ENCODE measurements at places on chromosomes 3 and 15.

DNA sequence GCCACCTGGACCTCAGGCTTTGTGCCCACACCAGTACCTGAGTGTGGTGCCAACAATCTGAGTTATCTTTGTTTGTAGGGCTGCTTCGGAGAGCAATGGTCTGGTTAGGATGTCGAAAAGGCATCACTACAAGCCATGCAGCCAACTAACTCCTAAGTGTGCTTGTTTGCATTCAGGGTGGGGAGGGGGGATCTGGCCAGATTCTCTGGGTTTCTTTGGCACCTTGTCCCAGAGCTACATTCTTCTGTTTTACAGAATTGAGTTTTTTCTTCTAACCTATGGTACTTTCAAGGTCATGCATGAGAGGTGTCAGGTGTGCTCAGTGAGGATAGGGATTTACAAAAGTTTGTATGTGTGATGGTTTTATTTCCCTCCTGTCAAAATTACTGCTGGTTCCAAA, 391.4 kb upstream of the RARB start:
- DNase-seq: no peak

DNA sequence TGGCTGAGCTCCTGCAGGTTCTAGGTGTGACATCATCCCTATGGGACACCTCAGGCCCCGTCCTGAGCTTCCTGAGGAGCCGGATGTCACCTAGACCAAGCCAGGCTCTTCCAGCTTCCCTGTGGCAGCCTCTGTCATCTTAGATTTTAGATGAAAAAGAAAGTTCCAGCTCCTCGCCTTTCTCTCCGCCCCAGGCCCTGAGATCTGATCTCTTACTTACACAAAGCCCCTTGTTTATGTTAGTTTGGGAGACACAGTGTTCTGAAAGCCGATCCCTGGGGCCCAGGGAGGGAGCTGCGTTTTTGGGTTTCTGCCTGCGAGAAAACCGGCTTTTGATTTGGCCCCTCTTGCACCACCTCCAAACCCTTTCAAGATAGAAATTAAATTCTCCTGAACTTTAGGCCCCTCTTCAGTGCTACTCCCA, 40.2 kb upstream of the FAM107A start:
- DNase-seq: no peak

DNA sequence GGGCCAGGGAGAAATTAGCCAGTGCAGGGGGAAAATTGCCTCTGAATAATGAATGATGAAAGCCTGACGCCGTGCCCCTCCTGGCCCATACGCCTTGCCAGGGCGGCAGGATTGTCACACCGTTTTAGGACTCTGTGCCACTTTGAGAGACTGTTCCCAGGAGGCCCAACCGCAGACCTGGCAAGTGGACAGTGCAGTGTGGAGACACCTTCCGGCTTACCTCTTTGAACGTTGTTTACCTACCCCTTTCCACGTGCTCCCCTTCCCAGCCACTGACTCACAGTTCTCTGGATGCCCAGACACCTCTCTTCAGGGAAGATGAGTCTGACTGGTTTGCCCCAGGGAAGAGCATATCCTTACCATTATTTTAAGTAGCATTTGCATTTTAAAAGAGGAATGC, 84.0 kb upstream of the PXYLP1 start:
- DNase-seq: no peak

GRCh38 chr3:46850468-46850779, 12.8 kb downstream of the MYL3 start:
- DNase-seq: no peak

- DNase-seq: no peak
Observed at GRCh38 chr15:36080759-36081158, 498.7 kb upstream of the CDIN1 start.

DNA sequence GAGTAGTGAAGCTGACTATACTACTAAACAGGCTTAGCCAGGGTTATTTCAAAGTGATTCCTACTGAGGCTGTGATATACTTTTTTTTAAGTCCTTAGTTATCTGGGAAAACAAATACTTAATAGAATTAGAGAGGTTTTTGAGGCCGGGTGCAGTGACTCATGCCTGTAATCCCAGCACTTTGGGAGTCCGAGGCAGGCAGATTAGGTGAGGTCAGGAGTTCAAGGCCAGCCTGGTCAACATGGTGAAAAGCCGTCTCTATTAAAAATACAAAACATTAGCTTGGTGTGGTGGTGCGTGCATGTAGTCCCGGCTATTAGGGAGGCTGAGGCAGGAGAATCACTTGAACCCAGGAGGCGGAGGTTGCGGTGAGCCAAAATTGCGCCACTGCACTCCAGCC, 34.2 kb downstream of the PRTG start:
- no peak for DNase-seq

DNA sequence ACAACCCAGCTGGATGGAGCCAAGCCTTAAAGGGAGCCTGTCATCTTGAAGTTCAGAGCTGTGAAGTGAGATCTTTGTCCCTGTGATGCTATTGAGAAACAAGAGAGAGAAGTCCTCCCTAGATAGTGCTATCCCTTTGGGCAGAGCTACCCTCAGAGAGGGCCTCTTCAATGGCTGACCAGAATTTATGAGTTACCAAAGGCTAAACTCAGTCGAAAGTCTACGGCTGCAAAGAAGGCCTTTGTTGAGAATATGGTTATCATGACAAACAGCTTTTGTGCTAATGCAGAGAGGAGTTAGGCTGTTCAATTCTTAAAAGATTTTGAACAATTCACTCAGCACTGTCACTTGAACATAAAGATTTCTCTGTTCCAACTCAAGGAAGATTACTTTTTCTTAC, 65.9 kb upstream of the C3orf80 start:
- DNase-seq: no peak

DNA sequence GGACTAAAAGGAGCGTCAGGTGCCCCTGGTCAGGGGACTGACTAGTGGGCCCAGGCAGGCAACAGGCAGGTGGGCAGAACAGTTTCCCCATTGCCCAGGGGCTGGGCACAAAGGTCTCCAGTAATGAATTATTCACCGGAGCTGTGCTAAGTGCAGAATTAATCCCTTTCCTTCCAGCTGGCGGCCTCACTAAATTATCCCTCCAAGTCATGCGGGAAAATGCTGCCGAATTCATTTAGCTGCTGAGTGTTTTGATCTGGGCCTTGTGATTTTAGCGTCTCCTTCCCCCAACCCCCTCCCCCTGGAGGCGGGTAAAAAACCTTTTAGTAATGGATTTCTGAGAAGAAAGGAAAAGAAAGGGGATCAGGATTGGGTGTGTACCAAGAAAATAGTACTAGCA, 47.2 kb downstream of the CCDC33 start:
- DNase-seq: no peak

- DNase-seq: no peak
Observed at GRCh38 chr3:28835751-28836150, 445.1 kb upstream of the RBMS3 start.

GRCh38 chr3:64342940-64343688, 117.8 kb upstream of the PRICKLE2 start:
- DNase-seq: no peak

GRCh38 chr3:182303169-182303568, 490.1 kb upstream of the ATP11B start:
- no peak for DNase-seq

- no peak for DNase-seq
Observed at GRCh38 chr3:108462899-108463298, 47.5 kb downstream of the MYH15 start.

GRCh38 chr3:47421741-47422649, 41.2 kb downstream of the PTPN23 start:
- DNase-seq: no peak

DNA sequence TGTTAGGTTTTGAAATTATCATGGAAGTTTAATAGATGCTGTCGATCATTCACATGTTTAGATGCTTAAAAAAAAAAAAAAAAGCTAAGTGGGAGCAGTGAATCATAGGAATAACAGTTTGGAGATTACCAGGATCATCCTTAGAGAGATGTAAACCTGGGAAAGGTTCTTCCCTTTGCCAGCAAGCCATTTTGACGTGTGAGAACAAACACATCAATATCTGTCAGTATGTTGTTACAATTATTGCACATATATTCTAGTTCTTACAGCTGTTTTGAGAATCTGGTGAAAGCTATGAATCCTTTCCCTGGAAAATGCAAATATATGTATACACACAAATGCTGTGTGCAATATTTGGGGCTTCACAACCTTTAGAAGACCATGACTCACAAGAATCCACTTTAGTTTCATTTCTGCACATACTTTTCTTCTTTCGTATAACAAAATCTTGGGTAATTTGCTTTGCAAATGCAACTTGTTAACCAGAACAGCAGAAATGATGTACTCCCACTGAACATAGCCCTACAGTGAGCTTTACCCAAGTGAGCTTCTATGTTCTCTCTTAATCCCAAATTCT, 12.0 kb downstream of the NFKBIZ start:
- DNase-seq: no peak

GRCh38 chr3:152109038-152109437, 159.7 kb upstream of the MBNL1 start:
- DNase-seq: no peak

- no peak for DNase-seq
Observed at GRCh38 chr3:192382861-192383260, 344.5 kb downstream of the FGF12 start.

GRCh38 chr3:73653351-73653750, 28.6 kb upstream of the PDZRN3 start:
- no peak for DNase-seq

- DNase-seq: no peak
Observed at GRCh38 chr15:70633991-70634390, 129.4 kb downstream of the UACA start.

- no peak for DNase-seq
Observed at GRCh38 chr3:112675349-112675748, 34.4 kb upstream of the CCDC80 start.

GRCh38 chr15:70327856-70328678, 230.3 kb upstream of the TLE3 start:
- DNase-seq: no peak

- no peak for DNase-seq
Observed at GRCh38 chr3:168889666-168890065, 773.8 kb downstream of the MECOM start.

- no peak for DNase-seq
Observed at GRCh38 chr3:171825222-171825828, 15.0 kb upstream of the PLD1 start.

DNA sequence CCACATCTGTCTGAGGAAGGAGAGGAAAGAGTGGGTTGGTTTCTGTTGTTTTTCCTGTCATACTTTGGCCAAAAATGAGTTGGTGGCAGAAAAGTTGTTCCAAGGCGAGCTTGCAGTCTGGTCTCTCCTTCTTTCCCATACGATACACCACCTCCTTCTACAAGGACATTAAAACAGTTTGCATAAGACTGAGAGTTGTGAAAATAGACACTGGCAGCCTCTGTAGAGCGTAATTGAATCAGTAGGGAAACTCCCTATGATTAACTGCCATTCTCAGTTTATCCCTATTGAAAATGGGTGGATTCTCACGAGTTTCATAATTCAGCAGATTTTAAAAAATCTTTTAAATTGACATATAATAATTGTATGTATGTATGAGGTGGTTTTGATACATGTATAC, 3.7 kb upstream of the LSG1 start:
- no peak for DNase-seq

DNA sequence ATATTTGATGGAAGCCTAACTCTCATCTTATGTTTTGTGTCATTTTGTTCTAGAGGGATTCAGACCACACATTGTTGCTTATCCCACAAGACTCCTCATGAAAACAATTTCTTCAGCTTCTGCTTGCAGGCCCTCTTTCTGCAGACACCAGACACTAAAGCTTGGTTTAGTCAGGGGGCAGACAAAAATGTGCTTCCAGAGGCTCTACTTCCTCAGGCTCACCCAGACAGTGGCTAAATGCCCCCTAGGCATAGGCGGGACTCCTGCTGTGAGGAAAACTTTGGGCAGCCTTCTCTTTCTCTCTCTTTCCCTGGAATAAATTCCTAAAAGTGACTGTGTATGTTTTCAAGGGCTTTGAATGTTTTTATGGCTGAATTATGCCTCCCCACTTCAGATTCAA, 435.4 kb upstream of the ATP11B start:
- DNase-seq: no peak

DNA sequence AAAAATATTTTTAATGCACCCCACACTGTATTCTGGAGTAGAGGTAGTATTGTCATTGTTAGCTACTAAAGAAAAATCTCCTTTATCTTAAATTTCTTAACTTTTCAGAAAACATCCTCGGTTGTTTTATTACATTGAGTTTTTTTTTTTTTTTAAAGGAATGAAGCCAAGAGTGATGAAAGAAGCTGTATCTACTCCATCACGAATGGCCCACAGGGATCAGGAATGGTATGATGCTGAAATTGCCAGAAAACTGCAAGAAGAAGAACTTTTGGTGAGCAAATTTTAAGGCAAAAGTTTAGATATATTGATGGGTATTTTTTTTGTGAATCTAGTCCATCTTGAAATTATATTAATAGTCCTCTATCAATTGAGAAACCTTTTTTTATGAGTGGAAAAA, 49.7 kb upstream of the UTS2B start:
- DNase-seq: no peak

- DNase-seq: no peak
Observed at GRCh38 chr3:25945836-25946235, 155.9 kb downstream of the OXSM start.

DNA sequence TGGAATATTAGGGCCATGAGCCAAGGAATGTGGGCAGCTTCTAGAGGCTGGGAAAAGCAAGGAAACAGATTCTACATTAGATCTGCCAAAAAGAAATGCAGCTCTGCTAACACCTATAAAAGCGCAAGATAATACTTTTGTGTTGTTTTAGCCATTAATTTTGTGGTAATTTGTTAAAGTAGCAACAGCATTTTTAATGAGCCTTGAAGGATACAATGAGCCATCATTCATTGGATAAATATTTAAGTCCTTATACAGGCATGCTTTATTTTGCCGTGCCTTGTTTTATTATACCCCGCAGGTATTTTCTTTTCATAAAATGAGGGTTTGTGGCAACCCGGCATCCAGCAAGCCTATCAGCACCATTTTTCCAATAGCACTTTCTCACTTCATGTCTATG, 15.0 kb downstream of the ARL14 start:
- DNase-seq: no peak

- DNase-seq: no peak
Observed at GRCh38 chr3:152550284-152550683, 281.6 kb downstream of the MBNL1 start.

- DNase-seq: no peak
Observed at GRCh38 chr15:56176996-56177395, 66.7 kb downstream of the RFX7 start.

GRCh38 chr3:83729576-83729975, 1229.2 kb upstream of the CADM2 start:
- DNase-seq: no peak

- DNase-seq: no peak
Observed at GRCh38 chr3:109122690-109123089, 4.8 kb upstream of the MORC1 start.

GRCh38 chr15:46242935-46243334, 608.1 kb downstream of the SQOR start:
- DNase-seq: no peak

GRCh38 chr3:13963137-13963886, 83.4 kb upstream of the WNT7A start:
- DNase-seq: no peak
